ENCODE measurements at places on chromosomes 16 and 17.
A peak's percentile ranks its signal among the peaks of the same experiment; 100 is the strongest.

DNA sequence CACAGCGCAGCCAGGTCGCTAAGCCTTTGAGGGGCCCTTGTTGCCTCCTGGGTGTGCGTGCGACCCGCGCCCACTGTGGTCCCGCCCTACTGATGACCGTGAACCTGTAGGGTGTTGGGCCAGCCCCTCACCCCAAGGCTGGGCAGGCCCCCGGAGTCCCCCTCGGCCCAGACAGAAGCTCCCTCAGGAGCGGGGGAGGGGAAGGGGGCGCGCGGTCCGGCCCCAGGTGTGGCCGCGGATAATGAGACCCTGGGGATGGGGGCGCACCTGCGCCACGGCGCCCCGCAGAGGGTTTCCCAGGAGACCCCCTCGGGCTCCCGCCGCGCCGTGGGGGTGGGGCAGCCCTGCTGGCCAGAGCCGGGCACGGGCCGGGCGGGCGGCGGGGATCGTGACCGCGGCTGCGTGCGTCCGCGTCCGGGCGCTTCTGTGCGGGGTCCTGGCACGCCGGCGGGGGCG lies 358 bp upstream of the ARHGDIG start:
- no peak for DNase-seq

DNA sequence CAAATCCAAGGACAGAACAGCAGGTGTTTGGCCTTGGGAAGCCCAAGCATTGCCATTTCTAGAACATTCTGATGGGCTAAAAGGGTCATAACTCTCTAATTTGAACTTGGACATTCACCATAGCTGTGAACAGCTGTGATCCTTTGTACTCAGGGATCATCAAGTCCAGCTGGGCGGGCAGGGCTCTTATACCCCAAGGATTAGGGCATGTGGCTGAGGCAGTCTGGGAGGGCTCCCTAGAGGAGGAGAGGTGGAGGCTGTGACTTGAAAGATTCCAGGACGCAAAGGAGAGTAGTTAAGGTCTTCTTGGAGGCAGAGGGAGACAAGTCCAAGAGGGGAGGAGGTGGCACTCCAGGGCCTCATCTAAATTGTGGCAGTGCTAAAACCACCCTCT lies 233.1 kb upstream of the GSE1 start:
- no peak for DNase-seq

DNA sequence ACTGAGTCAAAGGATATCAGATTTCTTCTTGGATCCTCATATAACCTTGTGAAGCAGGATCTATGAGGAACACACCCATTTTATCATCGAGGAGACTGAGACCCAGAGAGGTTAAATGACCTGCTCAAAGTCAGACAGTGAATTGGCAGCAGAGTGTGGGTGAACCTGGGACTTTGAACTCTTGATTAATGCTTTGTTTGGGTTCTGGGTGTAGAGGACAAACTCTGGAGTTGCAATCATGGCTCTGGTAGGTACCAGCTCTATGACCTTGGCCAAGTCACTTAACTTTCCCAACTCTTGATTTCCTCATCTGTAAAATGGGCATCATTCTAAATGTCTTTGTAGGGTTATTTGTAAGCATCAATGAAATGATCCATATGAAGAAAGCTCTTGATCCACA lies 166.4 kb downstream of the HAPSTR1 start:
- no peak for DNase-seq

GRCh38 chr16:27272076-27272475 lies 3.5 kb upstream of the NSMCE1 start:
- DNase-seq = no peak

DNA sequence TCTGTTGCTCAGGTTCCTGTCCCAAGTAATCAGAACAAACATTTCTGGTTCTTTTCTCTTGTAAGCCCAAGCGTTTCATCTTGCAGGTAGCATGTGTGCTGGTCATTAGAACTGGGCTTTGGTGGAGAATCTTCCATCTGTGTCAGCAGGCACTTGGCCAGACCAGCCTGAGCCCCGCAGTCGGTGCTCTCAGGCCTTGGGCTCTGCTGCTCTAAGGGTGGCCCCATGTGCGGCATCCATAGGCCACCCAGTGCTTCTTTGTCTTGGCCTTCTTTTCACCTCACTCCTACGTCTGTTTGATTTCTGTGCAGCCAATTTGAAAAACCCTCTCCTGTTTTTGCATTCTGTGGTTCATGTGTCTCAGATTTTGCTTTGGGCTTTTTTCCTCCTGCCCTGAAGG lies 51.6 kb downstream of the PLD6 start:
- DNase-seq = no peak

DNA sequence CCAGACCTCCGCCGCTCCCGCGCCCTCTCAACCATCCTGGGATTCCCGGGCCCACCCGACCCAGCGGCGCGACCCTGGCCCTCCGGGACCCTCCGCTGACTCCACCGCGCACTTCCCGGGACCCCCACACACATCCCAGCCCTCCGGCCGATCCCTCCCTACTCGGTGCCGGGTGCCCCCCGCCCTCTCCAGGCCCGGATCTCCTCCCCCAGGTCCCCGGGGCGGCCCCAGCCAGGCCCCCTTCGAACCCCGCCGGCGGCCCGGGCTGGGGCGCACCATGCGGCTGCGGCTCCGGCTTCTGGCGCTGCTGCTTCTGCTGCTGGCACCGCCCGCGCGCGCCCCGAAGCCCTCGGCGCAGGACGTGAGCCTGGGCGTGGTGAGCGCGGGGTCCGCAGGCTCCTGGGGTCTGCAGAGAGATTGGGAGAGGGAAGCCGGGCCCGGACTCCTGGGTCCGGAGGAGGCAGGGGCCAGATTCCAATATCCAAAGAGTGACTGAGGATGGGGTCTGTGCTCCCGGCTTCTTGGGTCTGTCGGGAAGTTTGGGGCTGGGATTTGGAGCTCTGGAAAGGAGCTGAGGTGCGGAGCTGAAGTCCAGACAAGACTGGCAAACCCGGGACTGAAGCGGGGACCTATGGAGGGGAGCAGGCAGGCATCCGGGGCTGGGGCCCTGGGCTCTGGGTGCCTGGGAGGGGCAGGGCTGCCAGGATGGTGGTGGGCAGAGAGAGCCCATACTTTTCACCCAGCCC lies 453 bp downstream of the MMP25 start:
- DNase-seq = no peak

DNA sequence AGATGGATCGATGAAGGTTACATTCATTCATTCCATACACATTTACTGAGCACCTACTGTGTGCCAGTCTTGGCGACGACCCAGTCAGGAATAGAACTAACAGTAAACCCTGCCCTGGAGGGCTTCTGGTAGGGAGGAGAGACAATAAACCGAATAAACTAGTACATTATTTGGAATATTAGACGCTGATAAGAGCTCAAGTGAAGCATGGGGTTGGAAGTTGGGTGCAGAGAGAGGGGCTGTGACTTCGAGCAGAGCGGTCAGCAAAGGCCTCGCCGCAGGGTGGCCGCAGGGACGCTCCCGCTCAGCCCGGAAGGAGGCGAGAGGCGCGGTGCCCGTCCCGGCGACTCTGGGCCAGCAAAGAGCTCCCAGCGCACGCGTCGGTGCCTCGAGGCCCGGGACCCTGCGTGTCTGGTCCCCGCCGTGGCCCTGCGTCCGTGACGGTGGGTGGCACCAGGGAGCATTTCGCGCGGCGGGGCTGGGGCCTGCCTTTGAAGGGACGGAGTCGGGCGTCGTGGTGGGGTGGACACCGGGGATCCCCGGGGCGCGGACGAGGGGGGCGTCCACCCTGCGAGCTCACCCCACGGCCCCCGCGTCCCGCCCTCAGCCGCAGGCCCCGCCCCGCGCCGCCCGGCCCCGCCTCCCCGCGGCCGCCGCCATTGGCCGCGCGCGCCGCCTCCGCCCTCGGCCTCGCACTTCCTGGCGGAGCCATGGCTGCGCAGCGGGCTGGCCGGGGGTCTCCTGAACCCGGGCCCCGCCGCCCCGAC lies at the start of gene KLHL36:
KLHL36 (plus strand) TSS at position 684 of the 767 bp plus-strand sequence. CDS start 2,357 bp downstream, outside the sequence.
- peak; percentile 79 for DNase-seq

DNA sequence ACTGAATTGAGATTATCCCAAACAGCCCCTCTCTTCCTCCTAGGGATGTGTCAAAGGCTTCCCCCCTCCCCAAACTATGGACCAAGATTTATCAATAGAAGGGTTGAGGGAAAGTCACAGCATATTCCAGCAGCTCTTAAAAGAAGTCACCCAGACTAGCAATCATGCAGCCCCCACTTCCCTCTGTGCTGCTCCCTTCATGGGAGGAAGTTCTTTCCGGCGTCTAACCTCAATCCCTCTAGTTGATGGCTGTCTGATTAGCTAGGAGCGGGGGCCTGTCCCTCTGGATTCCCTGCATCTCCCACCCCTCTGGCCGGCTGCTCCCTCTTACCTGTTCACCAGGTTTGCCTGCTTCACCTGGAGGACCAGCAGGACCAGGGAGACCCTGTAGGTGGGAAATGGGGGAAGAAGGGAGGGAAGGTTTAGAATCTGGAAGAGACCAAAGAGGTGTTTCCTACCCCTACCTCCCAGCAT lies 9.2 kb downstream of the COL1A1 start:
- no peak for DNase-seq
